A549 (cell line): ENCODE measurements at places on chromosomes 7 and 10.

- DNase-seq = no peak
These were observed 25.1 kb downstream of the HDAC9 start for GRCh38 chr7:18520450-18521235.

- DNase-seq = peak; percentile 98
These were observed 23.7 kb downstream of the AKR1E2 start for GRCh38 chr10:4849555-4850242.

DNA sequence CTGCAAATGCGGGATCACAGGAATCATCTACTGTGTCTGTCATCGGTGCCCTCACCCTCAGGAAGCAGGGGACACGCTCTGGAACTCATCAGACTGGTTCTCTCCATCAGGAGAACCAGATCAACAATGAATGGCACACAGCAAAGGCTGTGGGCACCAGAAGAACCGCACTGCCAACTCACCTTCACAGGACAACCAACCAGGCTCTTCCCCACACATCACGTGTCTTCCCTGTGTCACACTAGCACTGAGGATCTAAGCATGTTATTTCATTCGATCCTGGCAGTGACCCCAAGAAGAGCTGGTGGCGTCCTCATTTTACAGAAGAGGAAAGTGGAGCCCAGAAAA is 106.1 kb downstream of the TNS3 start:
- DNase-seq = no peak

DNA sequence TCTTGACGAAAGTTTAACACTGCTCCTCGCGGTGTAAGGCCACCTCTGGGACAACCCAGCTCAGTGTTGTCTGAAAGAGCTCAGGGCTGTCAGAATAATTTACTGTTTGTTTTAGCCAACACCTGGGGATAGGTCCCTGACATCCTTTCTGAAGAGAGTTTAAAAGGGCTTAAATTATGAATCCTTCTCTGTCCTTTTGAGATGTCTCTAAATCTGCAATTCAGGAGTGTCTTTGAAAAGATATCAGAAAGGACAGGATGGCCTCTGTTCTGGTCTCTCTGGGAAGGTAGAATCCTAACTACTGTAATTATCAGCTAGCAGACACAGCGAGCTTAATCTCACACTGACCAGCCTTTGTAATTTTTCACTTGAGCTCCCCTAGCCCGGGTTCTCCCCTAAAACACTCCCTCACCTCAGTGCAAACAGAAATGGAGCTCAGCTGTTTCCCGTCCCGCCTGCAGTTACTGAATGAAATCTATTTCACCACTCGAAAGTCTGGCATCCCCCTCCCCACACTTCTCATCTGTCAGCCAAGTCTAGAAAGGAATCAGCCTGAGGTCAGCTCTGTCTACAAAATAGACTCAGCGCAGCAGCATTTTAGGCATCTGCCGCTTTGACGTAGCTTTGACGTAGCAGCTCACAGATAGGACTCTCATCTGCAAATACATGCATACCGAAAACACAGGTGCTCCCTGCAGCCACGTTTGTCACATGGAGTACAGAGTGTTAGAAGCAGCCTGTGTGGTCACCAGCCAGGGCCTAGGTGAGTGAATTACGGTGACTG is 4.8 kb downstream of the DYNC2I1 start:
- DNase-seq = no peak

DNA sequence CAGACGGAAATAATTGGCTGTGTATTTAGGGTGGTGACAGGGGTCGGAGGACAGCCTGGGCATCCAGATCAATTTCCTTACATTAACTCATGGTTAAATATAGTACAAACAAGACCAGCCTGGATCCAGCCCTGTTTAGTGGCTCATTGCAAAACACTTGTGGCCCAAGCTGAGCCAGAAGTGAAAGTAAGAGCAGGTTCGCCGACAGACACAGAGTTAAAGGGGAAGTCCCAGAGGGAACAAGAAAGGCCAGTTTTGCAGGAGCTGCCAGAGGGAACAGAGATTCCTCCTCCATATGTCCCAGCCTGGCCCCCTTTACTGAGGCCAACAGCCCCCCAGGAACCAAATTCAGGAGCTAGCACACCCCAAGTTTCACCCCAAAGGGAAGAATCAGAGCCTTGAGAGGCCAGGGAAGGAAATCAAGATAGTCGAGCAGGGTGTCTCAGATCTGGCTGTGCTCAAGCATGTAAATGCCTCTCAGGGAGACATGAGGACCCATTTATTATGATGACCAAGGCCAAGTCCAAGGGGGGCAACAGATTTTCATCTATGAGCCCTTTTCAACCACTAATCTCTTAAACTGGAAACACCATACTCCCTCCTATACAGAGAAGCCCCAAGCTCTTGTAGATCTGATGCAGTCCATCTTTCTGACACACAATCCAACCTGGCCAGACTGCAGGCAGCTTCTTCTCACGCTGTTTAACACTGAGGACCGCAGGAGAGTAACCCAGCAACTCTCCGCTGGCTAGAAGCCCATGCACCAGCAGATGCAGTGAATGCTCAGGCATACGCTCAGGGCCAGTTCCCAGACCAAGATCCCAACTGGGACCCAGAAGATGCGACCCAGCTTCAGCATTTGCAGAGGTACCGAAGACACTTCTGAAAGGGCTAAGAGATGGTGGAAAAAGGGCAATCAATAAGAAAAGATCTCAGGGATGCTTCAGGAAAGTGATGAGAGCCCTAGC is 15.9 kb upstream of the ADCK2 start:
- DNase-seq = no peak

DNA sequence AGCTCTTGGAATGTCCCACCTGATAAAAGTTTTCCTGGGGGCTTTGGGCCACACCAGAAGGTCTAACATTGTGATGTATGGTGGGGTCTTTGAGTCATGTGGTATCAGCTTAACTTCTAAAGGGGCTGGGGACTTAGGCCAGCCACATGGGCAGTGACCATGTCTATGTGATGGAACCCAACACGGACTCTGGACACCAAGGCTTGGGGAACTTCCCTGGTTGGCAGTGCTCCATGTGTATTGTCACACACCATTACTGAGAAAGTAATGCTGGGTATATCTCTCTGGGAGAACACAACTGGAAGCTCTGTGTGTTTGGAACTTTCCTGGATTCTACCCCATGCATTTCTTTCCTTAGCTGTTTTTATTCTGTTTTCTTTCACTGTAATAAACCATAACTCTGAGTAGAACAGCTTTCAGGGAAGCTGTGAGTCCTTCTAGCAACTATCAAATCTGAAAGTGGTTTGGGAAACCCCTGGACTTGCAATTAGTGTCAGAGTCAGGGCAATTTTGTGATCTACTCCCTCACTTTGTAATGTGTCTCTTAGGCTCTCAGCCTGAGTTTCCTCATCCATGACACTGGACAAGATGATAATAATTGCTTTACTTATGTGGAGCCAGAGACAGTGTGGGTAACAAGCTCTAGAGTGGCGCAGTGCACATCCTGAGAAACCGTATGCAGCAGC is 28.4 kb upstream of the AGK start:
- DNase-seq = no peak

- no peak for DNase-seq
These were observed 589.8 kb downstream of the DNAJB6 start for GRCh38 chr7:157926521-157927150.

- DNase-seq = no peak
These were observed 71.0 kb downstream of the CDH23 start for GRCh38 chr10:71467569-71468362.

DNA sequence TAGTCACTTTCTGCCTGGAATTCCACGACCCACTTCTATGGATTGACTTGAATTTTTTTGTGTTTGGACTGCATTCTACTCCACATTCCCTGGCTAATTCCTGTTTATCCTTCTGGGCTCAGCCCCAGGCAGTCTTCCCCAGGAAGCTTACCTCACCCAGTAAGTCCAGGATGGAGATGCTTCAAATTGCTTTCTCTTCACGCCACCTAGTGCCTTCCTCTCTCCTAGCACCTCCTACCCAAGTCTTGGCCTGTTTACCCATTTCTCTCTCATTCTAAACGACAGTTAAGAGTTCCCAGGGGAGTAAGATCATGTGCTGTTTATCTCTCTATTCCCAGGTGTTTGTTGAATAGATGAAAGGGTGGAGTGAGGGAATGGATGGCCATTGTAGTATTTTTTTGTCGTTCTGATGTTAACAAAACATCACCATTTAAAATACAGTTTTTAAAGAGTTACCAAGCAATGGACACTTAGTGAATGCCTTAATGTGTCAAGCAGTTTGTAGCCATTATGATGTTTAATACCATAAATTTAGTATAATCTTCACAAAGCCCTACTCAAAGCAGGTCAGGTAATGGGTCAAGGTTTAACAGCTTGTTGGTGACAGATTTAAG is 45.5 kb upstream of the TARP start:
- peak; percentile 79 for DNase-seq

DNA sequence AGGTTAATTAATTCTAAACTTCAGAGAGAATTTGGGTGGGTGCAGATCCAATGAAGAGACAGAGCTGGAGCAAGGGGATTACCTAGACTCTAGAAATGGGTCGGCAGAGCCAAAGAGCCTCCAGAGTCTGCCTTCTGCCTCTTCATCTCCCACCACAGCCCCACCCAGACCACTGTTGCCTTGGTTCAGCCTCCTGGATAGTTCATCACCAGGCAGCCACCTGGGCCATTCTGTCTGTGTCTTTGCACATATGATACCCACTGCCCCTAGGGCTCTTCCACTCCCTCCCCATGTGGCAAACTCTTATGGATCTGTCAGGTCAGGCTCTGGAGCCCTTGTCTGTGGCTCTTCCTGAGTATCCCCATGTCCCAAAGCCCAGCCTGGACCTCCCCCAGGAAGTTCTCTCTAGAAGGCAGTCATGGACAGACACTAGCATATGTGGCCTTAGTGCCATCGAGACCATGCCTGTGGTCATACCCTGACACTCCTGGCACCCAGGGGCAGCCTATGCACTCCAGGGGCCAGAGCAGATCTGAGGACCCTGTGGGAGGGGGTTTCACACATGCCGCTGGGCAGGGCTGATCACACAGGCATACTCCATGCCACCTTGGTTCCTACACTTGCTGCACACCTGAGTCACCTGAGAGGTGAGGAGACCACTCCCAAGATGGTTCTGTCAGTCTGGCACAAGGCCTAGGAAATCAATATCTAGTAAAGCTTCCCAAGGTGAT is 41.6 kb downstream of the FRMPD2 start:
- DNase-seq = no peak

DNA sequence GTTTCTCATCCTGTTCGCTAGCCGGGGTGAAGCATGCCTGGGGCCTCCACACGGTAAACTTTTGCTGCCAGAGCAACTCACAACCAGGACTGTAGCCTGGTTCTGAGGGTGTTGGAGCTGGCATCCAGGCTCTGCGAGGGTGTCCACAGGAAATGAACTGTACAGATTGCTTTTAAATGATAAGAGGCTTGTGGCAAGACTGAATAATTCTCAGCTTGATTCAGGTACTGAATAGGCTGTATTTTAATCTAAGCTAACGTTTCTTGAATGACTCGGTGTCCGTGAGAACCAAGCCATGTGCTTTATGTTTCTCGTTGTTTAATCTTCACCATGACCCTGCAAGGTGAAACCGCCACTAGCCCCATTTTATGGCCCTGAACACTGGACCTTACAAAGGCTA is 49.3 kb downstream of the EEPD1 start:
- no peak for DNase-seq

DNA sequence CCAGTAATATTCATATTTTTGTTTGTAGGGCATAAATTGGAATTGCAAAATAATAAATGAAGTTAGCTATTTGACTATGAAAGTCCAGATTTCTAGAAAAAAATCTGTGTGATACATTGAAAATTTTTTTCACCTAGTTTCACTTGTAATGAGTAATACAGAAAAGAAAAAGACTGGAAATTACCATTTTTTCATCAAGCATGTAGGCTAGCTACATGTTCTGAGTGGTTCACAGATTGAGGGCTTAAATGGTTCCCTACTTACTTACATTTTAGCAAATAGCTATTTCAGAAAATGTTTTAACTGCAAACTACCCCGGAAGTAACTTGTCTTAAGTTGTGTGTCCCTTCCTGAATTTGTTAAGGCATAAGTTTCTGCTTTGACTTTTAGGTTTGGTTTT is 396.0 kb downstream of the PHF14 start:
- DNase-seq = no peak

DNA sequence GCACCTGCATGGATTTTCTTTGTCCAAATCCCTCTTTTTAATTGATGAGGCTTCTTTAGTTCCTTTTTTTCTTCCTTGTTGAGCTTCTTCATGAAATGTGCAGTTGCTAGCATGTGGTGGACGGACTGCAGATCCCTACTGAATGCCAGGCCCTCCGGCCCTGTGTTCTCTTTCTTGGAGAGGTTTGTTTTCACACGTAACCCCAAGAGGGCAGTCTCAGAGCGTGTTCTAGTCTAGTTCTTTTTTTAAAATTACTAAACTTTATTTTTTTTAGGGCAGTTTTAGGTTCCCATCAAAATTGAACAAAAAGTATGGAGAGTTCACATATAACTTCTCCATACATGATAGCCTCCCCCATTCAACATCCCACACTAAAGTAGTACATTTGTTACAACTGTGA is 190.0 kb downstream of the CFTR start:
- no peak for DNase-seq

GRCh38 chr10:119217991-119218490 is 10.7 kb downstream of the GRK5 start:
- no peak for DNase-seq

DNA sequence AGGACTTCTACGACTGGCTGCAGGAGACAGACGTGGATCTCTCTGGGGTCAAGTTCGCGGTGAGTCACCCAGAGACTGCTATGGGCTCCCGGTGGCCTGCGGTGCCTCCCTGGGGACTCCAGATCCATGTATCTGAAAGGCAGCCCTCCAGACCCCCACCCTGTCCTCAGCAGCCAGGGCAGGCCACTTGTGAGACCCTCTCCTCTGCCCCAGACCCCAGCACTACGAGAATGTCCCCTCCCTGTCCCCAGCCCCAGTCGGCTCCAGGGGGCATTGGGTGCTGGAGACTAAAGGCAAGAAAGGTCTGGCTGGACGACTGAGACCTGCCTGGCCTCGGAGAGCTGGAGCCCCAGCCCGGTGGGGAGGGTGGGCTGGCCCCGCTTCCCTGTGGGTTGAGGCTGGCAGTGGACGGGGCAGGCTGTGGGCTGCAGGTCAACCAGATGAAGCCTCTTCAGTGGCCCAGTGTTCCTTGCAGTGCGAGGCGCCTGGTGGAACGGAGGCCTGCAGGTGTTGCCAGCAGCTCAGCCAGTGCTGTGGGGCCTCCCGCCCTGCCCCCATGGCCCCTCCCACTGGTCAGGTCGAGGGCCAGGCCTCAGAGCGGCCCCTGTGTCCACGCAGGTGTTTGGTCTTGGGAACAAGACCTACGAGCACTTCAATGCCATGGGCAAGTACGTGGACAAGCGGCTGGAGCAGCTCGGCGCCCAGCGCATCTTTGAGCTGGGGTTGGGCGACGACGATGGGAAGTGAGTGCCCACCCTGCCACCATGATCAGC is 13.8 kb downstream of the TMEM120A start:
- no peak for DNase-seq

- DNase-seq = no peak
These were observed 28.7 kb downstream of the INSIG1 start for GRCh38 chr7:155326385-155326784.

DNA sequence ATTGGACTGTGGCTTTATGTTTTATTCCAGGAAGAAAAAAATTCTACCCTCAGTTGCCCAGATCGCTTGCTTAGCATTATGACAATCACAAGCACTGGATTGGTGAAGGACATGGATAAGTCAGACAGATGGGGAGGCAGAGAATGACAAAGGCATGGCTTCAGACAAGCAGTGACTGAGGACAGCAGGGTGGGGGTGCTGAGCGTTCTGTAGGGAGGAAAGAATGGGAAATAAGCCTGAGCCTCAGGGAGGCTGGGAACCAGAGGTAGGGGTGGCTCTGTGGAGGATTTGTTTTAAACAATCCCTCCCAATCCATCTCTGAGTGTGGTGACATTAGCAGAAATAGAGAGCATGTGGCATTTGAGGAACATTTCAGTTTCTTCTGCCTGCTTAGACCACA is 896.9 kb downstream of the CCSER2 start:
- DNase-seq = no peak
